ENCODE measurements at places on chromosomes 5 and 9.

DNA sequence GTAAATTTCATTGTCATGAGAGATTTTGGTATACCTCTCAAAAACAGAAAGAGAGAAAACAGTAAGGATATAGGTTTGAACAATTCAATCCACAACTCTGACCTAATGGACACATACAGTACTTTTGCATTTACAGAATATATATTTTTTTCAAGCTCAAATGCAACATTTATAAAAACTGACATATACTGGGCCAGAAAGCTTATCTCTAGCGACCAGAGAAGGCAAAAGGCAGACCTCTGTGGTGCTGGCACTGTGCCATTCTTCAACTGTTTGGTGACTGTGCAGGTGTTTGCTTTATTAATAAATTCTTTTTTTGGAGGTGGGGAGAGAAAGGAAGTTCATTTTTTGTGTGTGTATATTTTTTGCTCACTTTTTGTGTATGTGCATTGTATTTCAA is 6.0 kb upstream of the PLAC8L1 start:
- peak; percentile 91 for DNase-seq

- no peak for DNase-seq
These were observed 119.1 kb downstream of the HTR4 start for GRCh38 chr5:148535190-148535589.

GRCh38 chr9:109880276-109881169 is 100.5 kb downstream of the PALM2AKAP2 start:
- DNase-seq: peak; percentile 20

DNA sequence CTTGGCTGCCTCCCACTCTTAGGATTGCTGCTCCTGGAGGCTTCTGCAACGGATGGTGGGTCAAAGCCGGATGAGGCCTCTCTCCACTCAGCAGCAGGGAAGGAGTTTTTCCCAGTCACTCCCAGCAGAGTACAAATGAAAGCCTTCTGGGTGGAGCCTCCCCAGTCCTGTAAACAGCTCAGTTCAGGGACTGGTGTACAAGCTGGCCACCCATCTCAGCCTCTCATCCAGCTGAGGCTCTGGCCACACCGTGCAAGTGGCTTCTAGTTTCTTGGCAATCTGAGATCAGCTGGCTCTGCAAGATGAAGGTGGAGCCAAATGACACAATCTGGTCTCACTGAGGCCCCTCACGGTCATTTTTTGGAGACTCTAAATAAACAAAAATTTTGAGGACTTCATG is 10.0 kb downstream of the GPX3 start:
- no peak for DNase-seq

- DNase-seq: no peak
These were observed 181.3 kb downstream of the GRIA1 start for GRCh38 chr5:153671653-153672346.

- no peak for DNase-seq
These were observed 17.3 kb downstream of the SCAMP1 start for GRCh38 chr5:78377718-78378105.

DNA sequence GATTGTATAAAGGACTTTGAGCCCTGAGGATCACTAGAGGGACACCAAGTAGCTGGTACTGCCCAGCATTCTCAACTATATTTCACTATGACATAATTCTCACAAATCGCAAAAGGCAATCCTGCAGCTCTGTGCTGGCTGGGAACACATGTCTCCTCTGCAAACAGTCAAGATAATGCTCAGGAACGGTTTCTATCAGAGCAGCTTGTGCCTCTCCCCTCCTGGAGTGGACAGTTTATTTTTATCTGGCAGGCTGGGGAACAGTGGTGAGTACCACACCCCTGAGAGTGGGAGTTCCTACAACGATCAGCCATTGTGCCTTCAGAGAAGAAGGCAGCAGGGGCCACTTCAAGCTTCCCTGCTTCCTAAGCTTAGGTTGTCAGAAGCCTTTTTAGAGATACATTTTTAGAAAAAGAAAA is 65.8 kb downstream of the ERAP1 start:
- DNase-seq: peak; percentile 83

DNA sequence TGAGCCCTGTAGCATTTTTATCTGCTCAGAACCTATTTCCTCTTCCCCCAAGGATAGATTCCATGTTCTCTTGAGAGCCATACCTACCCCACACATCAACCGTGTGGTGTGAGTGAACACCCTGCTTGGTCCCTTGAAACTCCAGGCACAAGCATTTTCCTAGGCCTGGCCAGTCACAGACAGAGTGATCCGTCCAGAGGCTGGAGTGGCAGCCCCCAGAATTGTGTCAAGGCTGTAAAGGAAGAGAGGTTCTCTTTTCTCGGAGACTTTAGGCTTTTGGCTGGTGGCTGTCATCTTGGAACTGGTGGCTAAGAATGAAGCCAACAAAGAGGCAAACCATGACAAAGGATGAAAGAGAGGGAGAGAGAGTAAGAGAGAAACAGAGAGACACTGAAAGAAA is 66.0 kb downstream of the ARHGEF37 start:
- DNase-seq: no peak

- DNase-seq: no peak
These were observed 31.5 kb upstream of the MYORG start for GRCh38 chr9:34408173-34408572.

- DNase-seq: no peak
These were observed 708 bp downstream of the SPOUT1 start for GRCh38 chr9:128828719-128829452.

GRCh38 chr5:150622157-150622556 is 18.3 kb upstream of the SYNPO start:
- DNase-seq: no peak

GRCh38 chr9:115636596-115636995 is 517.0 kb upstream of the PAPPA start:
- no peak for DNase-seq

GRCh38 chr5:64786372-64786771 is 17.6 kb downstream of the CWC27 start:
- DNase-seq: no peak

GRCh38 chr5:159510282-159510681 is 180.0 kb upstream of the IL12B start:
- no peak for DNase-seq

DNA sequence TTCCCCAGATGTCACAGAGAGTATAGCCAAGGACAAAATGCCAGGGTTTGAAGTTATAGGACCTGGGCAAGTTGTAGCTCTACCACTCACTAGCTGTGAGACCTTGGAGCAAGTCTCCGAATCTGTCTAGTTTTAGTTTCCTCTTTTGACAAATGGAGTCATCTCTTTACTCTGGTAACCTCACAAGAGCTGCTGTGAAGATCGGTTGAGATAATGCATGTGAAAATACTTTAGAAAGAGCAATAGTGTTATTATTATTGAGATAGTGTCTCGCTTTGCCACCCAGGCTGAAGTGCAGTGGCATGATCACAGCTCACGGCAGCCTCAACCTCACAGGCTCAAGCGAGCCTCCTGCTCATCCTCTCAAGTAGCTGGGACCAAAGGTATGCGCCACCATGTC is 117.9 kb upstream of the NR5A1 start:
- no peak for DNase-seq
